ENCODE measurements at places on chromosomes 3 and 15. TPM values are rescaled to one million over a fixed set of nuclear protein-coding genes. Genes with fewer than 3 reads are reported as not detected.

The GOLGA8T gene
- 0.27 TPM for total RNA-seq

The ARNT2 gene
- total RNA-seq: 0.12 TPM

The SEC61A1 gene
- total RNA-seq: 146 TPM

The CLDN1 gene
- 133 TPM for total RNA-seq

The P2RY13 gene
- total RNA-seq: 0.95 TPM

The RHOV gene
- not detected for total RNA-seq

The TMEM266 gene
- 0.12 TPM for total RNA-seq

The SAMMSON gene
- total RNA-seq: not detected

The LYZL4 gene
- not detected for total RNA-seq

The ZNF774 gene
- total RNA-seq: 2.4 TPM

The IQCF5 gene
- total RNA-seq: not detected
